ENCODE measurements at places on chromosomes 7 and 10.

- no peak for DNase-seq
Observed at GRCh38 chr7:108020585-108020984, 17.6 kb upstream of the LAMB1 start.

DNA sequence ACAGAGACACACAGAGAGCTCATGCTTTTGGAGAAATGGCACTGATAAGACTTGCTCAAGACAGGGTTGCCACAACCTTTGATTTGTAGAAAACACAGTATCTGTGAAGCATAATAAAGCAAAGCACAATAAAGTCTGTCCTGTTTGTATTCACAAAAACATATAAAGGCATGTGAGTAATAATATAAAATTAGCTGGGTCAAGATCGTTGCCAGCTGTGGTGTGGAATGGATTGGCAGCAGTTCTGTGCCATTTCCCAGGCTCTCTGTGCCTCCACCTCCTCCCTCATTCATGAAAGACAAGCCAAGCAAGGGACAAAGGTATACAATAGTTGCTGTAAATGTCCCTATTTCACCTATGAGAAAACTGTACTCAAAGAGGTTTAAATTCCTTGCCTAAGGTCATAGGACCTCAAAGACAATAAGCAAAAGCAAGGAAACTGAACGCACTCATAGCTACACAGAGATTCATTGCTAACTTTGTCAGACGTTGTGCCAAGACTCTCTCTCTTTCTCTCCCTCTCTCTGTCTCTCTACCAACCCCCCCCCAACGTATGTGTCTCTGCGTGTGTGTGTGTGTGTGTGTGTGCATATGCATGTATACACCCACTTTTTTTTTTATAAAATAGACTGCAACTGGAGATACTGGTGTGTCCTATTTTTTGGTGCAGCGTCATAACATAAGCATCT lies 31.8 kb downstream of the CHST3 start:
- DNase-seq, result no peak

GRCh38 chr10:50674469-50675254 lies 50.9 kb upstream of the SGMS1 start:
- no peak for DNase-seq

GRCh38 chr7:1473864-1474512 lies 14.7 kb upstream of the MICALL2 start:
- peak; percentile 69 for DNase-seq

- peak; percentile 60 for DNase-seq
Observed at GRCh38 chr7:131105799-131106680, 221.6 kb upstream of the MKLN1 start.

GRCh38 chr7:36044101-36044892 lies 108.8 kb upstream of the EEPD1 start:
- no peak for DNase-seq

DNA sequence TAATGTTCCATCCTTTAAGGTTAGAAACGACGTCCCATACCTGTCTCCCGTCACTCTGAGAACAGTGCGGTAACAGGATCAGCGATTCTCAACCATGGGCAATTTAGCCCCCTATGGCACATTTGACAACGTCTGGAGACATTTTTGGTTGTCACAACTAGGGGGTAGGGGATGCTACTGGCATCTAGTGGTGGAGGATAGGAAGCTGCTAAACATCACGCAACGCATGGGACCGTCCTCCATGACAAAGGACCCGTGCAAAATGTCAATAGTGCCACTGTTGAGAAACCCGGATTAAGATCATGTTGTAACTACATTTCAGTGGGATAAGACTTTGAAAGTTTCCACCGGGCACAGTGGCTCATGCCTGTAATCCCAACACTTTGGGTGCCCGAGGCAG lies 5.0 kb upstream of the PAXIP1 start:
- no peak for DNase-seq

DNA sequence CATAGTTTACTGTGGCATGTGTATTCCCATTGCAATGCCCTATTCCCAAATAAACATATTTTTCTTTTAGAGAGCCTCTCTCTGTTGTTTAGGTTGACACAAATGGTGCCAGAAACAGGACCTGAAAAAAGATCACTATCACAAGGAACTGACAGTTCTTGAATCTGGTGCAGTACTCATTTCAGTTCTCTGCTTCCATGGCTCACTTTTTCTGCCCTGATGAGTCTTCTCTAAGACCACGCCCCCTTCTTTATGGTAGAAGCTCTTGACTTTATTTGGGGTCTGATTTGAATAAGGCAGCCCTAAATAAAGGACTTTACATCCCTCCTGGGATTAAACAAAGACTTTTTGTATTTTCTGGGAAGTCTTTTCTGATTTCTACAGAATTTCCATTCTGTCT lies 3.5 kb upstream of the CCDC126 start:
- no peak for DNase-seq

DNA sequence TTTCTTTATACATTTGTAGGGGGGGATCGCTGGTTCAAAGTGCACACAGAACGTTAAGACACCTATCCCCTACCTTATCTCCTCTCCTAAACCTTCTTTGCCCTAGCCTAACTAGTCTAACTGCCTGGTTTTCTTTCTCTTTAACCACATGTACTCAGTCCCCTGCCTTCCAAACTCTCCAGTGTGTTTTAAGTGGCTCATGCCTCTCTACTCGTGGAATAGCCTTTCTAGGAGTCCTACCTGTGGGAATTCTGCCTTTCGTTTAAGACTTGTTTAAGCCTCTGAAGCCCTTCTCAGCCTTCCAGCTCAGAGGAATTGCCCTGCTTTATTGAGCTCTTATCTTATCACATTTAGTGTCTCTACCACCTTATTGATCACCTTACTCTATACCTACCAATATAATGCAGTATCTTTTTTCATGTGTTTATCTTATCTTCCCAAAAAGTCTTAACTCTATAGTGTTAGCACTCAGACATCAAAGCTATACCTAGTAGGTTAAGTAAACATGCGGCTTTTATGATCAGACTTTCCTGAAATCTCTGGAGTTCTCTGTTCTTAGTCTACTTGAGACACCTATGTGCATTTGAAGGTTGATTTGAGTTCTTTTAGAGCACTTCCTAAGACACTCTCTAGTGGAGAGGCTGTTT lies 50.7 kb downstream of the ARID5B start:
- no peak for DNase-seq

DNA sequence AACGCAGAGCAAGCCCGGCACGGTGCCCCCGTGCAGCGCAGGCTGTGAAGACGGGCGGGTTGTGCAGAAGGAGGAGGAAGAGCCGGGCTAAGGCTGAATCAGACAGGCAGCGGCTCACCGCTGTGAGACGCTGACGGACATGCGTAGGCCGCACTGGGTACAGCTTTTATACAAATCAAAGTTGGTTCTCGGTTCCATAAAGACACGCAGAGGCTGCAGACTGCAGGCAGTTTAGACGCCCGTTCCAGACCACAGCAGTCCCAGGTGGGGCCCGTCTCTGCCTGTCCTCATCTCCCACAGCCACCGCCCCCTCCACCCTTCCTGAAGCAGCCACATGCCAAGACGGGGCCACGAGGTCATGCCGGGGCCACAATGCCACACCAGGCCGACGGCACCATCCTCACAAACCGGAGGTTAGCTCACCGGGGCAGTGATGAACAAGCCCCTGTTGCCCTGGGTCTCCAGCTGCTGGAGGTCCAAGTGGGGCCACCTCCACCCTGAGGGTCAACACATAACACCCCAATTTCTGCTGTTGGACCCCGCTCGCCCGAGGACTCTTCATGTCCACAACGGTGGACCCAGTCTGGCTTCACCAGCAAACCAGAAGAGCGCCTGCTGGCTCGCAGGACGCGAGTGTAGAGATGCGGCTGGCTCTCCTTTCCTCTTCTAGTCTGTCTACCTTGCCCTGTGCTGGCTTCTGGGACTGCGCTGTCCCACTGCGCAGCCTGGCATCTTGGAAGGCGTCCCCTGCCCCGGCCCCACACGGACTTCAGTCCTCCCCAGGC lies 227.2 kb downstream of the ELFN1 start:
- no peak for DNase-seq

DNA sequence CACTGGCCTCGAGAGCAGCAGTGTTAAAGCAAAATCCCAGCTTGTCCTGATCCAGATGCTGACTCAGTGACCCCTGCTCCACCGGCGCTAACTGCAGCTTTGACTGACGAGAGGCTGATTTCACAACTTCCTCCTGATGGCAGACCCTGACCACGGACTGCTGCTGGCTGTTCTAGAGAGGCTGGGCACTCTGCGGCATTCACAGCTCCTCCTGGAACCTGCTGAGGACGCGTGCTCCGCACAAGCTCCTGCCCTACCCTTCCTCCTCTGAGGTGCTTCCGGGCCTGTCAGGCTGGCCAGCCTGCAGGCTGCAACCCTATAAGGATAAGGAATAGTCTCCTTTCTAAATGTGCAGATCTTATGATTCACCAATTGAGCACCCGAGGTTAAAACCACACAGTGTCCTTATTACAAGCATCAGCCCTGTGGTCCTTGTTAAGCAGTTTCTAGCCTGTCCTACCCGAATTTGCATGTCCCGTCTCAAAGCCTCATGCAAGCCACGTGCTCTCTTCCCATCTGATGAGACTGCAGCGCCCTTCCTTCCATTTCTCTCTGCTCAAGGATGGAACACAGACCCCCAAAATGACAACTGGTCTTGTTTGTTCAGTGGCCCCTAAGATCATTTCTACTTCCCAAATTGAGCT lies 35.5 kb upstream of the NCAPG2 start:
- DNase-seq, result no peak

- no peak for DNase-seq
Observed at GRCh38 chr7:20431146-20431545, 100.4 kb downstream of the ITGB8 start.

- no peak for DNase-seq
Observed at GRCh38 chr7:69749994-69750393, 151.7 kb downstream of the AUTS2 start.

- no peak for DNase-seq
Observed at GRCh38 chr7:99010281-99010680, 131.9 kb downstream of the TRRAP start.

GRCh38 chr7:44415510-44415909 lies 74.9 kb downstream of the NUDCD3 start:
- DNase-seq, result no peak

DNA sequence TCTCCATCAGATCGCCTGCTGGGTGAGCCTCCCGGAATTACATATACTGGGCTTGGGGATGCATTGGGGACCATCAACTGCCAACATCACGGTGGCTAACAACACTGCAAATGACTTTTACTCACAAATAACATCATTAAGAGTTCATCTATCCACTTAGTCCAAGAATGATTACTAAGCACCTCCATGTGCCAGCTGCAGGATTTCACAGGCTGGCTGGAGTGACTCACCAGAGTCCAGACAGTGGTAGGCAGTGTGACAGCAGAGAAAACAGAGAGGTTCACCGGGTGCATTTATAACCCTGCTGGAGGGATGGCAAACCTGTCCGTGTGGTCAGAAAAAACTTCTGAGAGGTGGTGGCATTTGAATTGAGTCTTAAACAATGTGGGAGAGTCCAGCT lies 3.2 kb upstream of the IGFBP3 start:
- DNase-seq, result no peak

All from stimulated activated CD8-positive, alpha-beta memory T cell treated with anti-CD3 and anti-CD28 coated beads, Interleukin-2, amount 100 ng/mL, for 1 hour (primary cell).